ENCODE measurements at places on chromosomes 2 and 18.

GRCh38 chr2:223418604-223419199 is 183.5 kb downstream of the SCG2 start:
- DNase-seq: no peak

GRCh38 chr2:30223413-30223874 is 7.9 kb upstream of the LBH start:
- no peak for DNase-seq

DNA sequence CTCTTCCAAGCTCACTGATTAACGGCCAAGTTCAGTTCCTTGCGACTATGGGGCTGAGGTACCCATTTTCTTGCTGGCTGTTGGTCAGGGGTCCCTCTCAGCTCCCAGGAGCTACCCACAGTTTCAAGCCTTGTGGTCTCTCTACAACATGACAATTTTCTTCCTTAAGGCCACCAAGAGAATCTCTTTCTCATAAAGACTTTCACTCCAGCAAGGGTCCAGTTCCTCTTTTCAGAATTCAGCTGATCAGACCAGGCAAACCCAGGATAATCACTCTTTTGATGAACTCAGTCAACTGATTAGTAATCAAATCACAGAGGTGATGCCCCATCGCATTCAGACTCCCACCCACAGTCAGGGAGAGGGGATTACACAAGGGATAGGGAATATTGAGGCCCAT is 129.7 kb downstream of the IRS1 start:
- DNase-seq: no peak

- no peak for DNase-seq
Measured at GRCh38 chr2:165682546-165682945, 111.5 kb downstream of the GALNT3 start.

- DNase-seq: no peak
Measured at GRCh38 chr2:144323946-144324345, 196.0 kb downstream of the ZEB2 start.

- no peak for DNase-seq
Measured at GRCh38 chr2:188870289-188870688, 103.9 kb upstream of the COL3A1 start.

GRCh38 chr2:177078416-177078815 is 134.2 kb upstream of the HNRNPA3 start:
- no peak for DNase-seq

DNA sequence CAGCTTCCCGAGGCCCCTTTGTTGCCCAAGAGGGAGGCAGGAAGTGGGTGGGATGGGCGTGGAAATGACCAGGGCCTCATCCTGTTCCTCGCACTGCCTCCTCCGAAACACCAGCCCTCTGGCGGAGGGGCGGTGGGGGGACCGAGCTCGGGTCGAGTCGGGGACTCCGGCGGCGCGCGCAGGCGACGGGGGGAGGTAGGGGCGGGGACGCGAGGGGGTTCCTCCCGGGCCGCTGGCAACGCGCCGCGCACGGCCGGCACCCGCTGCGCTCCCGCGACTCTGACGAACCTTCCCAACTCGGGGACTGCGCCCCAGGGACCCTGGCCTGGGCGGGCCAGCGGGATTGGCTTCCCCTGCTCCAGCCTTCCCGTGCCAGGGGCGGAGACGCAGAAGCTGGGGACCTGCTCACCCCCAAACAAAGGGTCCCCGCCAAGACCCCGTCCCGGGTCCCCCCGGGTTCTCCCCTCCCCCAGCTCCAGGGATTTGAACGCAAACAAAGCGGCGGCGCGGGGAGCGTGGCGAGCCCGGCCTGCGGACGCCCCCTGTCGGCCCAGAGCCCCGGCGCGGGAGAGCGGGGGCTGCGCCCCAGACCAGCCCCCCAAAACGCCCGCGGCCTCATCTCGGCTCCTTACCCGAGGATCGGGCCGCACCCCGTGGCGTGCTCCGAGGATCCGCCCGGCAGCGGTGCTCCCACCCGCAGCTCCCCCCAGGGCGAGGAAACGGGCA is 1.2 kb downstream of the SEMA4C start:
- DNase-seq: peak; percentile 38

DNA sequence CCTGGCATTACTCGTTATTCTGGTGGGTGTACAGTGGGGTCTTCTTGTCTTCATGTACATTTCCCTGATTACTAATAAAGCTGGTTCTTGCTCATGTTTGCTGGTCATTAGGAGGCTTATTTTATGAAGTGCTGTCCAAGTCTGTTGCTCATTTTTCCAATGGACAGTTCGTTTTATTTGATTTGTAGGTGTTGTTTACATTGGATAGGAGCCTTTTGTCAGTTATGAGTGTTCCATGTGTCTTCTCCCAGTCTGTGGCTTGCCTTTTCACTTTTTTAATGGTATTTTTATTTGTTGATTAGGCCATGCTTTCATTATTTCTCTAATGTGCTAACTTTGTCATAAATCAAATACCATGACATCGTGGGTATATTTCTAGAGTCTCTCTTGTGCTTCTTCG is 51.9 kb downstream of the CEP192 start:
- DNase-seq: no peak

GRCh38 chr18:79857082-79857671 is 59.4 kb downstream of the KCNG2 start:
- no peak for DNase-seq

DNA sequence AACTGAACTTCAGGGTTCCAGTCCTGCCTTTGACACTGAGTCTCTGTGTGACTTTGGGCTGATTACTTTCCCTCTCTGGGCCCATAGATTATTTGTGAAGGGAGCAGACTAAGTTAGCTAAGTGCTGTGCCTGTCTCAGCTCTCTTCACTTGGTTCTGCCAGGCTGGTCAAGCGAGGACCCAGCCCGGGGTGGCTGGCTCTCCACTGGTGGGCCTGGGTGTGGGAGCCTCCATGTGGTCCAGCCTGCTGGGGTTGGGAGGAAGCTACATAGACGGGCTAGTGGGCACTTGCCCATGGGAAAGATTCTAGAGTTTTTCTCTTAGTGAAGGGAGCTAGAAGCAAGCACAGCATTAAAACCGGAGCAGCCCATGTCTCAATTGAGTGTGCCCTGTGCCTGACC is 59.0 kb downstream of the DYSF start:
- DNase-seq: no peak

DNA sequence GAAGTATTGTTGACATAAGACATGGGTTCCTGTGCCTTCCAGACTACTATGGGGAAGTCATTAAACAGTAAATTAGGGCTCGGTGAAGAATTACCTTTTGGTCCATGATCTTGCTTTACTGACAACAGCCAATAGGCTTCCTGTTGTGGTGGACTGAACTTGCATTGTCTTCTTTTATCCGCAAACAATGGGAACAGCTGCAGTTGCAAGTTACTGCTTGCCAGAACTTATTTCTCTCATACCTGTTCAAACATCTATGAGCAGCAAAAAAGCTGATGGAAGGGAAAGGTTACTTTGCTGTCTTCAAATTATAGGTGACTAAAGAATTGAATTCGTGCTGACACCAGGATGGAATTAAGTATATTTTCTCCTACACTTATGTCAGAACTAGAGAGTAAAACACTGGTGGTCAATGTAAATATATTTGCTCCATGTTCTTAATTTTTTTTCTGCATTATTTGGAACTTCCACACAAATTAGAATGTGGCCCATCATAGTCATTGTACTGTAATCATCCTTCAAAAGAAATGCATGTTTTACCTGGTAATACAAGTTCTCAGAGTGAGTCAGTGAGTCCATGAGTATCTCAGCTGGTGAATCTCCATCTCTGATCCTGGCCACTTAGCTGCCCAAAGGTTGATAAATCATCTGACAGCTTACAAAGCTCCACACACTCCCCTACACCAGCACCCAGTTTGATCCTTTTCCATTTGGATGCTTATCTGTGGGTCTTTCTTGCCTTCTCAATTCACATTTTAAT is 37.3 kb upstream of the RNF152 start:
- DNase-seq: no peak

DNA sequence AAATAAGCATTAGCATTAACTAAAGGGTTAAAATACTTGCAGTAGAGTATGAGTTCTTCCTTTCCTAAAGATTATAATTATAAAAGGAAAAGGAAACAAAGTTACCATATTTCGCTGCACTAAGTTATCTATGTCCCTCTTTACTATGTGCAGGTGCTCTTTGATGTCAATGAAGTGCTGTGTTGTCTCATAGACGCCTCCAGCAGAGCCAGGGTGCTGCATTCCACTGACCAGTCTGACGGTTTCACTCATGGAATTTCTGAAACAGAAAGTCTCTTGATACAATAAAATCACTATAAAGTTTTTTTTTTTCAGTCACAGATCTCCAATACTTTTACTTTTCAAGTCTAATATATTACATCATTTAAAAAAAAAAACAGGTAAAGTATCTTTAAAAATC is 14.5 kb upstream of the CPLX4 start:
- no peak for DNase-seq

GRCh38 chr2:60379684-60380083 is 173.8 kb downstream of the BCL11A start:
- no peak for DNase-seq

- peak; percentile 14 for DNase-seq
Measured at GRCh38 chr18:22465859-22466457, 48.2 kb upstream of the CTAGE1 start.

DNA sequence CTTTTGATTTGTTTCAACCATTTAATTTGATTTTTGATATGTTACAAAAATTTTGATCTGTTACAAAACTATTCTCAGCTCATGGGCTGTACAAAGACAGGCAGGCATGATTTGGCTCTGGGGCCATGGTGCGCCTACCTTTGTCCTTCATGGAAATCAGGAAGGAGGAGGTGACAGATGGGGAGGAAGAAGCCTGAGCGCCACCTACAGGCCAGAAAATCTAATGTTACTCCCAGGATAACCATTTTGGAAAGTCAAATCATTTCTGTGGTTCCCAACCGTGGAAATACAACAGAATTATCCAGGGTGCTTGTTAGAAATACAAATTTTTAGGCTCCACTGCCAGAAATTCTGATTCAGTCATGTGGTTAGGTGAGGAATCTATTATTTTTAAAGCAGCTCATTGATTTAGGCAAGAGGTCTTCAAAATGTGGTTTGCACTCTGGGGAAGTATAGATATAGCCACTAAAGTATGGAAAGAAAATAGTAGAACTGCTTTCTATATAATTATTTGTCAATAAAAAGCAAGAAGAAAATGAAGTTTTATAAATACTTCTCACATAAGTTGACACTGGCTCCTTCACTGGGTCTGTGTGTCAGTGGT is 93.9 kb downstream of the EVA1A start:
- DNase-seq: no peak

DNA sequence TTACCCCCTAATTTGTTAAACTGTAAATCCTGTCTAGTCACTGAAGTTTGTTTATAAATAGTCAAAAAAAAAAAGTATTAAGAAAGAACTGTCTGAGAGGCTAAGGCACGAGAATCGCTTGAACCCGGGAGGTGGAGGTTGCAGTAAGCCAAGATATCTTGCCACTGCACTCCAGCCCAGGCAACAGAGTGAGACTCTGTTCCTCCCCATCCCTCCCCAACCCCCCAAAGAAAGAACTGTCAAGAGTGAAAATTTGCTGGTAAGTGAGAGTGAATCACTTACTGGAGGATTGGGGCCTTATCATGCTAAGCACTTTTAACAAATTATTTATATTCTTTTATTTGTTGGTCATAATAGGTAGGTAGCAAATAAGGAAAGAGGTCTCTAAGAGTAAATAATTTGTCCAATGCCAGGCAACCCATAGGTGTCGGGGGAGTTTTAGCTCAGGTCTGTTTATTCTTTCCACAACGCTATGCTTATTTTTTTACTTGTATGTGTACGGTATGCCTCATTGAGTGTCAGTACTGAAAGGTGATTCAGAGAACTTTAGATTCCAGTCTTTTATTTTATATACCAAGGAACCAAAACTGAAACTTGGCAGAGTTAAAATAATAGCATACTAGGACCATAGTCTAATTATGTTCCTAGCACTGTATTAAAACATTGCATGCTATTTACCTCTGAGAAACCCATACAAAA is 2.5 kb downstream of the TAF4B start:
- no peak for DNase-seq

GRCh38 chr2:186532891-186533290 is 46.8 kb downstream of the ZC3H15 start:
- no peak for DNase-seq

- no peak for DNase-seq
Measured at GRCh38 chr2:134736167-134736880, 17.5 kb upstream of the TMEM163 start.

GRCh38 chr2:18325118-18325517 is 235.3 kb downstream of the RDH14 start:
- DNase-seq: no peak

- no peak for DNase-seq
Measured at GRCh38 chr2:9462886-9463697, 11.3 kb upstream of the IAH1 start.

- DNase-seq: no peak
Measured at GRCh38 chr2:55604027-55604565, 13.3 kb downstream of the PPP4R3B start.

DNA sequence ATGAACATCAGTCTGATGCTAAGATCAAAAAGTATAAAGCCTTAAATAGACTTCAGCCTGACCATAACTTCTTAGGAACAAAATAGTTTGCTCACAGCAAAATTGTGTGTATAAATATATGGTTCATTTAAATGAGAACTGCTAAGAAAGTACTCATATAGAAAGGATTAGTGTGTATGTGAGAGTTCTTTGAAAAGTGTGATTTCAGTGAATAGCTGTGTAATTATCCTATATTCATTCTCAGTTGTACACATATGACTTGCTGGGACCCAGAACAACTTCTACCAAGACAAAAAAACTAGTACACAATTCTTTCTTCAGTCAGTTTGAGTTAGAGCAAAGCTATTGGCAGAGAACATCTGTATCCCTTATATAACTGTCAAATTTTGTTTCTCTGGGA is 7.2 kb downstream of the BBS5 start:
- no peak for DNase-seq

- no peak for DNase-seq
Measured at GRCh38 chr2:164960159-164960558, 4.8 kb upstream of the SLC38A11 start.

GRCh38 chr2:205545971-205546816 is 136.1 kb upstream of the NRP2 start:
- DNase-seq: no peak

GRCh38 chr2:159933727-159934049 is 128.7 kb downstream of the PLA2R1 start:
- no peak for DNase-seq

DNA sequence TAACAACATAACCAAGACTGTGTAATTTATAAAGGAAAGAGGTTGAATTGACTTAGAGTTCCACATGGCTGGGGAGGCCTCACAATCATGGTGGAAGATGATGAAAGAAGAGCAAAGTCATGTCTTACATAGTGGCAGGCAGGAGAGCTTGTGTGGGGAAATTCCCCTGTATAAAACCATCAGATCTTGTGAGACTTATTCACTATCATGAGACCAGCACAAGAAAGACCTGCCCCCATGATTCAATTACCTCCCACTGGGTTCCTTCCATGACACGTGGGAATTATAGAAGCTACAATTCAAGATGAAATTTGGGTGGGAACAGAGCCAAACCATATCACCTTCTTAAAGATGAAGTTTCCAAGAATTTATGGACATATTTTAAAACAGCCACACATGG is 2.5 kb upstream of the IL36RN start:
- DNase-seq: no peak

Data from stimulated activated CD8-positive, alpha-beta memory T cell treated with anti-CD3 and anti-CD28 coated beads, Interleukin-12 subunit alpha, Interleukin-12 subunit beta, amount 100 ng/mL, for 4 hours (primary cell).